ENCODE measurements at places on chromosomes 4 and X. TPM values are rescaled to one million over a fixed set of nuclear protein-coding genes. Genes with fewer than 3 reads are reported as not detected.

Gene KLB
- 0.15 TPM for total RNA-seq

Gene ADGRG4
- not detected for total RNA-seq

Gene WWC2
- 17.0 TPM for total RNA-seq

Gene EIF2S3
- 144 TPM for total RNA-seq

Gene NSG1
- 0.86 TPM for total RNA-seq

Gene EPGN
- not detected for total RNA-seq

Gene MAGEA2B
- total RNA-seq, result not detected

Gene ACOT9
- 93.6 TPM for total RNA-seq

Gene ELF2
- 12.8 TPM for total RNA-seq

Gene MUC7
- not detected for total RNA-seq
